Posterior cingulate gyrus (tissue), 11 donors: ENCODE measurements at places on chromosomes 12 and 14.

DNA sequence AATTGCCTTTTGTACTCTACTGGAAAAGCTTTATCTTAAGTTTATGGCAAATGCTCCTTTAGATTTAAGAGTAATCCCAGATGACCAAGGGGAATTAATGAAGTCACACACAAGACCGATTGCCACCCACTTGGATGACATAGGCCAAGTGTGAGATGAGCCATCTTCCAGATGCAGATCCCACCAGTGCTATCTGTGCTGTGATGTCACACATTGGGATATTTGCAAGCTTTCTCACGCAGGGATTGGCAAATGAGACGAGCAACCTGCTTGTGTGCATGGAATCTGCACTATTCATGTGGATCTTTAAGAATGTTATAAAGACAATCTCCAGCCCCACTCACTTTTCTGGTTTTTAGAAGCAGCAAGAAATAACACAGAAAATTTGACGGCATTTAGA is 602.1 kb upstream of the TMEM132C start:
- no peak for DNase-seq

GRCh38 chr12:47189728-47190127 is 110.0 kb upstream of the AMIGO2 start:
- no peak for DNase-seq

- DNase-seq: no peak
Measured at GRCh38 chr12:27866373-27867101, 86.5 kb upstream of the MANSC4 start.

DNA sequence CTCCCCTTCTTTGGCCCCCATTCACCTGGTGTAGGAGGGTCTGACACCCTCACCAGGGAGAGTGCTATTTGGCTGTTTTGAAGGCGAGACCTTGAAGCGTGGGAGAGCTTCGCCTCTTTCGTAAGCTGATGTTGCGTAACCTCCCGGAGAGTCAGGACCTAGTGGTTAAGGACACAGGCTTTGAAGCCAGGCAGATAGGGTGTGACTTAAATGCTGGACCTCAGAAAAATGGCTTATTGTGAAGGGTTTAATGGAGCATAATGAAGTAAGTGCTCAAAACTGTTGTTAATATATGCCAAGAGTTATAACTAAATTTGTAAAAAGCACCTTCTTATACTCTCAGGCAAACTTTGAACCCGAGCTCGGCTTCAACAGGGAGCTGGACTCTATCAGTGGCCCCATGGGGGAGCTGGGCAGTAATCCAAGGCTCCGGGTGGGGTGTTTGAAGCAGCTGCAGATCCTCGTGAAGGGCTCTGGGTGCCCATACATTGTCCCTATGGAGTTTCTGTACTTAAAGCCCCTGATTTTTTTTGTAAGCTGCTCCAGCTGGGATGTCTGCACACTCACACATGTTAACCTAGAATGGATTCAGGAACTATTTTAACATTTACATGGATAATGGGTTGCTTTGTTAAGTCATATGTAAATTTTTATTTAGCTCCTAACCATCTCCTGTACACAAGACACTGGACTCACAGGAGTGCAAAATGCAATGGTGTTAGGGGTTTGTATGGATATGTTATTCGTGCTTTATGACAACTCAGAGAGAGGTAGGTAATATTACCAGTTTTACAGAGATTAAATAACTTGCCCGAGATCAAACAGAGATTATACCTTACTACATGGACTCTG is 26.0 kb downstream of the PPFIBP1 start:
- DNase-seq: no peak

DNA sequence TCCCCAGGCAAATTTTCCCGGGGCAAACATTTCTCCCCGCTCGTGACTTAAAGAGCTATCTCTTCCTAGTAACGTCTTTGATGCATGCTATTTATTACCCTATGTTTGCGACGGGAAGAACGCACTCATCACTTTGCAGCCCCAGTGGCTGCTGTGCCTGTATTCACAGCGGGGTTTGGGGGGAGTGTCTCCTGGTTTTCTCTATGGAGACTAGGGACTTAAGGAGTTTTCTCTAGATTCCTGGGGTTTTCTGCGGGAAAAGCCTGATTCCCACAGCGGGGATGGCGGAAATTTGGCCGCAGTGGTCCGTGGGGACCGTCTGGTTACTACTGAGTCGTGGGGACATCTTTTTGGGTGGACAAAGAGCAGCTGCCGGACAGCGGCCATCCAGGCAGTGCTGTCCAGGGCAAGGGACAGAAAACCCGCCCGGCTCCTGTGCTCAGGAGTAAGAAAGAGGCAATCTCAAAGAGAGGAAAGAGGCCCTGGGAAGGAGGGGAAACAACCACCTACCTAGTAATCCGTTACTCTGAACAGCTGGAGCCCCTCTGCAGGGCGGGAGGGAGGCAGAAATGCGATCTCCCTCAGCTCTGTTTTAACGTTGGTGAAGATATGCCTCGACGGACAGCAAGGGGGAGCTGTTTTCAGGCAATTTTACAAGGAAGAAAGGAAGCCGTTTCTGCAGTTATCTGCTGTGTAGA is 771 bp upstream of the AVPR1A start:
- no peak for DNase-seq

DNA sequence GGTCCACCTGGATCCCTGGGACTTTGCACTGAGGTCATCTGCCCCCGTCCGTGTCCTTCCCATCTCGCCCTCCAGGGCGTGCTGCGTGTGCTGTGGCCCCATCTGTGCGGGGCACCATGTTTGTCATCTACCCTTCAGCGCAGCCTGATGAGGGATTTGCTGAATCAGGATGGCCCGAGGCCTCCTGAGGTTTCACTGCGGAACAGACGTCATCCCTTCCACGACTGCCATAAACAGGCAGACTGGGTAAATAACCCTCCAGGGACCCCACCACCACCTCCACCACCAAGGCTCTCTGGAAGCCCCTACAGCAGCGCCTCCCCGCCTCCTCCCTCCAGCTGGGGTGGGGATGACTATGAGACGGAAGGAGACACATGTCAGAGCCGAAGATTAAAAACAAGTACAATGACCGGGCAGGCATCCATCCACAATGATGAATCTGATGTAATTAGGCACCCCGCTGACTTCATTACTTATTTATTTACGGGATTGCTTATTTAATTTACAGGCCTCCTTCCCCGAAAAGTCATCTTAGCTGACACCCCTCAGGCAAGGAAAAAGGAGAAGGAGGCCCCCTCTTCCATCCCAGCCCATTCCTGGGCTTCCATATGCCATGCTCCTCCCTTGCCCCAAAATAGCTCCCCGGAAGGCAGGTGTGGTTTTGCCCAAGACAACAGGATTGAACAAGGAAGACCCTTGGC is 39.4 kb downstream of the NCOR2 start:
- DNase-seq: no peak

- peak; percentile 75 for DNase-seq
Measured at GRCh38 chr14:65412856-65413738, 567 bp downstream of the FUT8 start.

GRCh38 chr12:132638541-132639408 is 20.2 kb downstream of the P2RX2 start:
- DNase-seq: no peak

- DNase-seq: no peak
Measured at GRCh38 chr12:71999795-72000194, 61.1 kb downstream of the TPH2 start.

- no peak for DNase-seq
Measured at GRCh38 chr14:64645220-64645892, 58.9 kb upstream of the PLEKHG3 start.

DNA sequence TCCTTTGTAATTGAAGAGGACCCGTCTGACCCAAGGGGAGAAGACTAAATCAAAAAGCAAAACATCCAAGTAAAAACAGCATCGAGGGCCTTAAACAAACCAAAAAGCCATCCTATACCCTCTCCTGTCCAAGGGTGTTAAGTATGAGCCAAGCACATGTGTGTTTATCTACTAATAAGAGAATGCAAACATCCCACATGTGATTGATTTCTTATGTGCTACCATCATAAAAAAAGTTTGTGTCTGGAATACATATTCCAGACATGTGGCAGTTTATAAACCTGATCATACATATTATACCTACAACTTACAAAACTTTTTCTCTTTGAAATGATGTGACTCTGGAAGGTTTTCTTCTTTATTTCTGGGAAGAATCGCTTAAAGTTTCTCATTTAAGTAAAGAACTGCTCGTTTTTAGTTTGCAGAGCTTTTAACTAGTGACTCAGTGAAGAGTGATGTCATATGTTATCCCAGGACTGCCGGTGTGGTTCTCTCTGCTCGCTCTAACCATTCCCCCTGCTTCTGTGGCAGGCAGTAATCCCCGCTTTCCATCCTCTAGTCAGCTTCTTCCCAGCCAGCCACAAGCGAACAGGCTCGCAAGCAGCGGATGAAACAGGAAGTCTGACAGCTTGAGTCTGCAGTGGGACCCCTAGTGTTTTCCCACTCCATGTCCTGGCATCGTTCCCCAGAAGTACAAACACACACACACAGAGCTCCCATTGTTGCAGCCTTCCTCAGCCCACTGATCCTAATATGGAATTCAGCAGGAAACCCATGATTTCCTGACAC is 431 bp upstream of the RHOJ start:
- peak; percentile 52 for DNase-seq

GRCh38 chr14:96849733-96850132 is 52.6 kb downstream of the VRK1 start:
- no peak for DNase-seq

DNA sequence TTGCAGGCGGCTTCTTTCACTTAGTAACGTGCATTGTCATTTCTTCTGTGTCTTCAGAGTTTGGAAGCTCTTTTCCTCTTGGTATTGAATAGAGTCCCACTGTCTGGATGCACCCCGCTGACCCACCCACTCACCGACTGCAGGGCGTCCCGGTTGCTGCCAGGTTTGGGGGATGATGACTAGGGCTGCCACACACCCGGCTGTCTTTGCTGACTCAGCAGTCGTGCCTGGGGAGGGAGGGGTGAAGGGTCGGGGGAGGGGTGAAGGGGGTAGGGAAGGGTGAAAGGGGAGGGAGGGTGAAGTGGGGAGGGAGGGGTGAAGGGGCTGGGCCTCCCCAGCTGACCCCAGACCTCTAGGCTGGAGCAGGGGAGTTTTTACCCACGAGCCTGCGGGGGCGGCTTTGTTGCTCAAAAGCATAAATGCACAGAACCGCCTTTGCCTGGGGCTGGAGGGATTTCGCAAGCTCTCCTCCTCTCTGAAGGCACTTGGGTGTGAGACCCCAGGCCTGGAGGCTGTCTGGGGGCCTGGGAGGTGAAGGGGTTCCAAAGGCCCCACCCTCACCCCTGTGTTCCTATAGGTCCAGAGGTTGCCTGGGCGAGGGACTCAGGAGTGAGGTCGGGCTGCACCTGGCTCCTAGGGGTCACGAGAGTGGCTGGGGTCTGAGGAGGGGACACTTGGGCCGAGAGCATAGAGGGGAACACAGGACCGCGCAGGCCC is 31.3 kb upstream of the ULK1 start:
- DNase-seq: no peak
